GM19239 (cell line): ENCODE measurements at places on chromosomes 7 and 10.

GRCh38 chr7:123494193-123494796 is 40.1 kb downstream of the IQUB start:
- peak; percentile 1 for DNase-seq

DNA sequence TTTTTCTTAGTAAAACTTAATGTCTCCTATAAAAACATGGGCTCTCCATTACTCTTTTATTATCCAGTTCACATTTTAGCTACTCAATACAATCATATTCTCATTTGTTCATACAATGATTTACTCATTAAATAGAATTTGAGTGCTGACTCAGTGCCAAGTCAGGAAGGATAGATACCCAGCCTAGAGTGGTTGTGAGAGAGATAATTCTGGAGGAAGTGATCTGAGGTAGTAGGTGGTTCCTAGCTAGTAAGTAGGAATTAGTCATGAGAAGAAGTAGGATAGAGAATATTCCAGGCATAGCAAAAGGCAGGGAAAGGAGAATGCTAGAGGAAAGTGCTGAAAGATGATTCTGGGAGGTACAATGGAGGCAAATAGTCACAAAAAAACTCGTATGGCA is 133.5 kb upstream of the MBL2 start:
- DNase-seq = no peak

DNA sequence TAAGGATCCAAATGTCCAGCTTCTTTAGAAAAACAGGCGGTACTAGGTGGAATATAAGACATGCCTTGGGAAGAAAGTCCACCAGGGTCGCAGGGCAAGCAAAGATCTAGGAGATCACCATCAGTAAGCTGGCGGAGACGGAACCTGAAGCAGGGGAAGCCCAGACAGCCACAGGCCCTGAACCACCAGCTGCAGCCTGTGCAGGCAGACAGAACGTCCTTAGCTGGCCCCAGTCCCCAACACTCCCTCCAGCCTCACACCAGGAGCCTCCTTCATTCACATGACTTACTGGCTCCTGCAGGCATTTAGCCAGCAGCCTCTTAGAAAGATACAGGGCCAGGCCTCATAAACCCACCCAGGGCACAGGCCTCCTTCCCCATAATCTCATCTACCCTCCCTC is 17.4 kb downstream of the RGS10 start:
- no peak for DNase-seq

DNA sequence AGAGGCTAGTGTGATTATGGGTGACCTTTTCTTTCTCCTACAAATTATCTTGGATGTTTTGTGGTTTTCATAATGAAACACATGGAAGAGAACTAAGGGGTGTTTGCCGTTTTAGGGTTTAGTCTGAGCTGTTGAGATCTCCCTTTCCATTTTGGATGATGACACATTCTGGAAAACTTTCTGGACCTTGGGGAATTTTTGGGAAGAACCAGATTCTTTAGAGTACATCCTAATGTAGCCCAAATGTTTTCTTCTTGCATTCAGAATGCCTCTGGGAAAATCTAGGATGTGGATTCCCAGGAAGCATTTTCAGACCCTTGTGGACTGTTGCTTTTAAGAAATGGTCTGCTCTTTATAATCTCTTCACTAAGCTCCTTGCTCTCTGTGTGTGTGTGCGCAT is 165.7 kb downstream of the SORCS3 start:
- DNase-seq = no peak

- DNase-seq = peak; percentile 35
These were observed 351.1 kb upstream of the KLF6 start for GRCh38 chr10:4136121-4136520.

- DNase-seq = no peak
These were observed 135.4 kb upstream of the PRPS1L1 start for GRCh38 chr7:18163091-18163490.

DNA sequence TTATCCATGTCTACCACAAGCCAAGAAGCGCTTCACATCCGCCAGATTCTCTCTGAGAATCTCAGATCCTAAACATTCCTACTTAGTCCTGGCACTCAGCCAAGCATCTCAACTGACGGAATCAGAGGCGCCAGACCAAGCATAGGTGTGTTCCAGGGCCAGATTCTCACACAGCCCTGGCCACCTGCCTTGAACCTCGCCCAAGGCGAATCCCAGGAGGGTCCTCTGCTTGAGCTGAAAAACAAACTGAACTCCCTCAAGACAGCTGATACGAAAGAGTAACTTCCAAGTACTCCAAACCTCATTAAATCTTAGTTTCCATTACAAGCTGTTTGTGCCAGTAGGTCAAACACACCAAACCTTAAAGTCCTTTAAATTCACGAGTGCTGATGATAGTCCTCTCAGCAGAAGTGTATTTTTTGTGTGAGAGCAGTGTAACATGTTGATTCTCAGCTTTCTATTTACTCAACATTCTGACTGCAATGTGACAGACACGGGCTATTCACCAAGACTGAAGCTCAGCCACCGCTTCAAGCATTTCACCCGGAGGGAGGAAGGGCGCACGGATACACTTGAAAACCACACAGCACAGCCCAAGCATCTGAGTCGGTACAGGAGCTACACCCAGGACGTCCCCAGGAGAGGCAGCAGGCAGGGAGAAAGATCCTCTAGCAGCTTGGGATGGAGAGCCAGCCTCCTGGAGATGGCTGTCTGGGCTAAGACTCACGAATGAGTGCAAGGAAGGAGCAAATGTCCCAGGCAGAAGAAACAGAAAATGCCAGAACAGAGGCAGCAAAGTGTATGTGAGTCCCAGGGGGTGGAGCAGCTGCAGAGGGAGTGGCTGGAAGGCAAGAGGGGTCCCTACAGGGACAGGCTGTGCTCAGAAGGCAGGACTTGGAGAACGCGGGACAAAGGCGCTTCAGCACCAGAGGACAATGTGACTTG is 6.0 kb downstream of the PARD3 start:
- no peak for DNase-seq

DNA sequence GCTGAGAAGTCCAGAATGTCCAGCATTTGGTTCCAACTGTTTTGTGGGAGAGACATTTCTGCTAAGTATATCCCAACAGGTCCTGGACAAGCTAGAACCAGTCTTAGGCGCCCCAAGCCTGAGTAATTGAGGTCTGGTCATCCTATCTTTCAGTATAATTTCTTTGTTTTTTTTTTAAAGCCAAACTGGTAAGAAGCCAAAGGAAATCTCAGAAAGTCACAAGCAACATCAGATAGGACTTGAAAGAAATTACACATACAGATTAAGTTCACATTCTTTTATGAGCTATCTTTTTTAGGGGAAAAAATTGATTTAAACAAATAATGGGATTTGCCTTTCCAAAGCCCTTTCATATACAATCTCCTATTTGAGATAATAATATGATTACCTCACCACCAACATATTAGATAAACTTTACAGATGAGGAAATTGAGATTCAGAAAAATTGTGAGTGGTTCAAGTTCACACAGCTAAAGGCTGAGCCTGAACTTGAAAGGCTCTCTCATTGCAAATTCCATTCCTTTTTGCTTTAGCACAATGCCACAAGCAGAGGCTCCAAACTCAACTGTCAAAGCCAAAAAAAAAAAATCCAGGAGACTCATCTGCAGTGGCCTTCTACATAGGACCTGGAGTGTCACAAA is 15.0 kb downstream of the PDLIM1 start:
- no peak for DNase-seq

GRCh38 chr10:52454491-52454890 is 140.4 kb downstream of the DKK1 start:
- DNase-seq = no peak

DNA sequence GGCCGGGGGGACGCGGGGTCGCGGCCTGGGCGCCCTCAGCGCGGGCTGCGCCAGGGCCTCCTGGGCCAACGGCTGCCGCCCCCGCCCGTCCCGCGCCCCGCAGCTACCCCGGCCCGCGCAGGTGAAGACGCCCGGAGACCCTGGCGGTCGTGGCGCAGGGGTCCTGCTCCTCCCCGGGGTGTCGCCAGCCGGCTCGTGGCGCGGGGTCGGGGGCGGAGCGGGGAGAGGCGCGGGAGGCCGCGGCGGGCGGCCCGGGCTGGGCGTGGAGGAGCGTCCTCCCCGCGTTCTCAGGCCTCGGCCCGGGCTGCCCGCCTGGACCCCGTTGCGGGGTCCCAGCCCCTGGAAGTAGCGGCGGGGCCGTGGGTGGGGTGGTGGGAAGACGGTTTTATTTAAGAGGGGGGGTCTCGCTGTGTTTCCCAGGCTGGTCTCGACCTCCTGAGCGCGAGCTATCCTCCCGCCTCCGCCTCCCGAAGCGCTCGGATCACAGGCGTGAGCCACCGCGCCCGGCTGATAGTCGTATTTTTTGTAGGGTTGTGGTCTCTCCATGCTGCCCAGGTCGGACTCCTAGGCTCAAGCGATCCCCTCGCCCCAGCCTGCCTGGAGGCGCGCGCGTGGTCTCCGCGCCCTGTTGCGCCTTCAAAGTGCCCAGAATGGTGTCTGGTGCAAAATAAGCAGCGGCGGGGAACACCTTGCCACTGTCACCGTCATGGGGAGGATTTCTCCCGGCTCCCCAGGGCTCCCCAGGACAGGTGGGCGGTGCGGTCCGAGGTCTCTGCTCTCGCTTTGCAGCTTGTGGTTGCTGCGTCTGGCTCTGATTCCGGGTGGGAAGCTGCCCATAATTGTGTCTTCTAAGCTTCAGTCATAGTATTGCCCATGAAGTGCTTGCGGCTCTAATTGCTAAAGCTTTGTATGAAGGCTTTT is 15.3 kb upstream of the SUN1 start:
- no peak for DNase-seq

GRCh38 chr10:78959217-78959923 is 109.4 kb upstream of the ZMIZ1 start:
- no peak for DNase-seq
